ENCODE measurements at places on chromosomes 7 and 10.

DNA sequence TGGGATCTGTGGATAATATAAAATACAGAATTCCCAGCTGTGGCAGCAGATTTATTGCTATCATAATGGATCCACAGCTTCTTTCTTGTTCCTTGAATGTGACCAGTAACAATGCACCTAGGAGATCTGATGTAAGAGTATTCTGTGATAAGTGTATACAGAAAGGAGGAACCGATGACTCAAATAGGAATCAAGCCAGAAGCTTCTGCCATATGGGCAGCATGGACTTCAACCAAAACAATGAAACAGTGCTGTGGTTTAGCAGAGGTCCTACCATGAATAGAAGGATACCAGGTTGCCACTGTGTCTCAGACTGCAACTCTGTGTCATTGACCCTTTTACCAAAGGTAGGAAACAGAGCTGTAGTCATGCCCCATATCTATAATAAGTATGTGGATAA, 81.8 kb downstream of the PTPRZ1 start:
- no peak for DNase-seq

DNA sequence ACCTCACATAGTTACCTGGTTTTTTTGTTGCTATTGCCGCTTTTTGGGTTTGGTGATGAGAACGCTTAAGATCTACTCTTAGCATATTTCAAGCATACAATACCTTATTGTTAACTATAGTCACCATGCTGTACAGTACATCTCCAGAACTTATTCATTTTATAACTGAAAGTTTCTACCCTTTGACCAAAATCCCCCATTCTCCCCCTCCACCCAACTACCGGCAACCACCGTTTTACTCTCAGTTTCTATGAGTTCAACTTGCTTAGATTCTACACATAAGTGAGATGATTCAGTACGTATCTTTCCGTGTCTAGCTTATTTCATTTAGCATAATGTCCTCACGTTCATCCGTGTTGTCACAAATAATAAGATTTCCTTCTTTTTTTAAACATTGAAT, 86.7 kb upstream of the IL6 start:
- DNase-seq, result no peak

GRCh38 chr7:83210479-83210878, 47.8 kb upstream of the PCLO start:
- no peak for DNase-seq

DNA sequence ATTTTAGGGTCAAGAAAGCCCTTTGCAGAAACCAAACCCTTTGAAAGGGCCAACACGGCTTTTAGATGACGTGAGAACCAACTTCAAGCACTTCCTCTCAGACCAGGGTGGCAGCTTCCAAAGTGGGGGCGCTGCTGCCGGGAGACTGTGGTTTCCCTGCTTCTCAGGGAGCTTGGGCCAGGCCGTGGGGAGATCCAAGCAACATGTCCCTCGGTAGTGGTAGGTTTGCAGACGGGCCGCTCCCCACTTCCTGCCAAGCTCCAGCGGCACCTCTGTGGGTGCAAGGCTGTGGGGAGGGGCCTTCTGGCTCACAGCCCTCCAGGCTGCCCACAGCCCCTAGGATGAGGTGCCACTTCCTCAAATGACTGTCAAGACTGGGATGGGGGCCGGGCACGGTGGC, 132.4 kb downstream of the FAM53B start:
- no peak for DNase-seq
